ENCODE measurements at places on chromosomes 4 and X.

DNA sequence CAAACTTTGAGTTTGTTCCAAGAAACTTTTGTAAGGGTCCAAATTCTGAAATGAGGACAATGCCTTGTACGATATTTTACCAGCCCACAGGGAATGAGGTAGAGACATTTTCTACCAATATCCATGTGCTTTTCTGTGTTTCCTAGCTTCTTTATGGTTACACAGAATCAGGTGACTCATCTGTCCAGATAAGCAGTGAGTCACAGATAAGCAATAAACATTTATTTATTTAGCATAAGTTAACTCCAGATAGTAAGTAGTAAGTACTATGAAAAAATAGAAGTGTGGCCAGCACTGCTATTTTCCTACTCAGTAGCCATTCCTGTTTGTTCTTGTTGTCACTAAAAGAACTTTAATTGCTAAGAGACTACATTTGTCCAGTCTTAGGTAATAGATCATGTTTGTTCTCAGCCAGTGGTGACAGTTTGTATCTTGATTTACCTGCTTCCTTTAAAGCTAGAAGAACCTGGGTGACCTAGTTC is 7.4 kb downstream of the AFF1 start:
- no peak for DNase-seq

GRCh38 chr4:10096201-10096977 is 20.2 kb downstream of the WDR1 start:
- DNase-seq = peak; percentile 79

- DNase-seq = no peak
These were observed 30.2 kb upstream of the TSPAN5 start for GRCh38 chr4:98688411-98689290.

DNA sequence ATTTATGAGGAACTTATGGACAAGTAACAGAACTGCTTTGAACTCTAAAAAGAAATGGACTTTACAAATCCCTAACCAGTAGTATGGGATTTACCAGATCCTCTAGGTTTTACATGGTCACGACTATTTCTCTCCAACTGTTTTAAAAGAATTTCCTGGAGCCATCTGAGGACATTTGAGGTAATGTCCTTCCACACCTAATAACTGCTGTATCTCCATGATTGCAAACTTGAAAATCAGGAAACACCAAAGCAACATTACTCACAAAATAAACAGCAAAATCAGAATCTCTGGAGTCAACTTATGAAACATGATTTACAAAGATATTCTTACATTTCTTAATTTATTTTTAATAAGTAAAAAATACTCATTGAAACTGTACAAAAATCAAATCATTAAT is 58.0 kb downstream of the STAP1 start:
- DNase-seq = no peak

GRCh38 chr4:138646383-138646782 is 369.2 kb upstream of the NOCT start:
- DNase-seq = no peak

- DNase-seq = no peak
These were observed 96.7 kb upstream of the RAPGEF2 start for GRCh38 chr4:159006202-159006601.

DNA sequence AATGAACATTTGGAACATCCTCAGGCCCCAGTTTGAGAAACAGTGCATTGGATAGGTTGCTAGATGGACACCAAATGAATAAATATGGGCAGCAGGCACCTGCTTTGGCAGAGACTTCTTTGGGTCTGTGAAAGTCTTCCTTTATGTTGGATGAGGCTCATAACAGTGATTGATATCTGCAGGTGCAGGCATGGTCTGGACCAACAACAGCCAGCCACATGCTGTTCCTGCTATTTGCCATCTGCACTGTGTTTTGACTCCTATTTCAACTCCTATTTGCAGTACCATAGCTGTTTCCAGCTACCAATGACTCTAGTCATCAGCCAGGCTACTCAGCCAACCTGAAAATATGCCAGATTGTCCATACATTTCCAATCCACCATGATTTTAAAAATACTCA is 60.9 kb downstream of the ANAPC4 start:
- no peak for DNase-seq

DNA sequence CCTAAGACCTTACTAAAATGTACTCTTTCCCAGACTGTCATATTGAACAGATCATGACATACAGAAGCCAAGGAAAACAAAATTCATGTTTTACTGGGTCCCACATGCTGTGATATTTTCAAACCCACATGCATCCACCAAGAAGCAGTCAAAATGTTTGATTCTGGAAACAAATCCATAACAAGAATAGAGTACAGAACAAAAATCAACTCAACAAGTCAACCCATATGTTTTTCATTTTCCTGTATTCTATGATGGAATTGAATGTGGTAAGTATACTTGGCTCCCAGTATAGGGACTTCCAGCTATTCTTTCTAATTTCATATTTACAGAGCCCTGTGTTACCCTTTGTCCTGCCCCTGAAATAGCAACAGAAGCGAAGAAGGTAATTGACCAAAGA is 106.8 kb downstream of the COL25A1 start:
- no peak for DNase-seq

- no peak for DNase-seq
These were observed 151.6 kb downstream of the ARSF start for GRCh38 chrX:3192835-3193234.

- no peak for DNase-seq
These were observed 642.8 kb upstream of the DIPK2B start for GRCh38 chrX:45843518-45843917.

DNA sequence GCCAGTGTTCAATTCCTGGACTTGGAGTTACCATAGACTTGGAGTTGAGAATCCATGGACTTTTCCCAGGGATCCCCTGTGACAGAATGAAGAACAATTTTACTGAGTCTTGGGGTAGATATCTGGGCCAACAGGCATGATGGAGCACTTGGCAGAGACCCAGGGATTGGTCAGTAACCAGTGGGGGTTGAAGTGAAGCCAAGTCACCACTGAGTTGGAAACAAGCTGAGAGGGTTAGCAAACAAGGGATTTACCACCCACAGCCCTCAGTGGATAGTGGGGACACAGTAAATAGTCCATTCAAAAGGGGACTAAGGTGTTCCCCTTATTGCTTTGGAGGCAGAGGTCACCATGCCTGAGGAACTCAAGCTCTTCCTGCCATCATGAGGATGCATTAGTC is 281.7 kb downstream of the PPP1R2C start:
- no peak for DNase-seq

GRCh38 chrX:139930401-139930800 is 2.5 kb downstream of the ATP11C start:
- DNase-seq = no peak

DNA sequence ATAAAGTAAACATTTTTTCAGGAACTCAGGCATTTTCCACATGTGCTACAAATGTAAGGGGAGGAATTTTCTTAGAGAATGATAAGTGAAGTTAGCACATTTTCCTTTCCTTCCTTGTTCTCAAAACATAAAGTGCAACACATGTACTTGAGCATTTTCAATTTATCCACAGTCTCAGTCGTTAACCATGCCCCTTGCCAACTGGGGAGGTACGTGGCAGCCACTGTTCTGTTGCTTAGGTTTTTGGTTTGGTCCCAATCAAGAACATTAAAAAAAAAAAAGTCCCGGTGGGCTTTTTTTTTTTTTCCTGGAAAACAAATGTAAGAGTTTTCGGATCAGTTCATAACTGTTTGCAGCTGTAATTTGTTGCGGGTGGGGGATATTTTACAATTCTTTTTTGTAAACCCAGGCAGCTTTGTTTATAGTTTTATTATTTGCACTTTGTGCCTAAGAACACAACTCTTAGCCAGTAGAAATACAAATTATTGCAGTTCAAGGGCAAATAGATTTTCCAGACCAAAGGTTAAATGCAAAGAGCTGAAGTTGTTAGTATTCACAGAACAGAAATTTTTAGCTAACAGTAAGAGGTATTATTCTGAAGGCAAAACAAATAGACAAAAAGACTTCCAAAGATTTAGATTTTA is 112.1 kb upstream of the NAP1L5 start:
- no peak for DNase-seq

DNA sequence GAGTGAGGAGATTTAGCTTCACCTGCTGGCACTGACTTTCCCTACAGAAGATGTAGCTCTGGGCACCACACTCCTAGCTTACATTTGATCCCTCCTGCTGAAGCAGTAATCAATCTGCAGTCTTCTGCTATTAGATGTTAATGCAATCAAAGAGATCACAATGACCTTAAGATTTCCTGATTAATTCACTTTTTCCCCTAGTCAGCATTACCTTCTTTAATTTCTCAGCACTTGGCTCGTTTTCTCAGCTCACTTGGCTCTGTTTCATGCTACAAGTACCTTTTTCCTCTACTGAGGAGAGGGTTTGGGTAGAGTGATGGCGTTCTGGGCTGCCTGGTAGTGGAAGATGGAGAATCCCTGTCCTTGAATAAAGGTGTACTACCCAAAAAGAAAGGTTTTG is 113.0 kb upstream of the PAK3 start:
- DNase-seq = no peak

- DNase-seq = no peak
These were observed 556.0 kb upstream of the CPEB2 start for GRCh38 chr4:14446311-14446710.

GRCh38 chrX:48919360-48919841 is 577 bp upstream of the PIM2 start:
- no peak for DNase-seq

DNA sequence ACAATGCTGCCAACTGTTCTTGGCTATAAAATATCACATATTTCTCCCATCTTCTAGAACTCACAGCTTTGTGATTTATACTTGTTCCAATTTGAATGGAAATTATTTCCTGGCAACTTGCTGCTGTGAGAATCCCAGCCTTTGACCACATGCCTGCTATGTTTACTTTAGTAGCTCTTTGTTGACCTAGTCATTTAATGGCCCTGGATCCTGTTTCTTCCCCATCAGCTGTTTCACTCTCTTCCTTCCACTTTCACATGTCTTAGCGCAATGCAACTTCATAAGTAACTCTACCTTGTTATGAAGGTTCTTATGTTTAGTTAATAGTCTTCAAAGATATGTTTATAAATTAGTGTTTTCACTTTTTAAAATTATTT is 1973.6 kb upstream of the AGA start:
- DNase-seq = no peak

DNA sequence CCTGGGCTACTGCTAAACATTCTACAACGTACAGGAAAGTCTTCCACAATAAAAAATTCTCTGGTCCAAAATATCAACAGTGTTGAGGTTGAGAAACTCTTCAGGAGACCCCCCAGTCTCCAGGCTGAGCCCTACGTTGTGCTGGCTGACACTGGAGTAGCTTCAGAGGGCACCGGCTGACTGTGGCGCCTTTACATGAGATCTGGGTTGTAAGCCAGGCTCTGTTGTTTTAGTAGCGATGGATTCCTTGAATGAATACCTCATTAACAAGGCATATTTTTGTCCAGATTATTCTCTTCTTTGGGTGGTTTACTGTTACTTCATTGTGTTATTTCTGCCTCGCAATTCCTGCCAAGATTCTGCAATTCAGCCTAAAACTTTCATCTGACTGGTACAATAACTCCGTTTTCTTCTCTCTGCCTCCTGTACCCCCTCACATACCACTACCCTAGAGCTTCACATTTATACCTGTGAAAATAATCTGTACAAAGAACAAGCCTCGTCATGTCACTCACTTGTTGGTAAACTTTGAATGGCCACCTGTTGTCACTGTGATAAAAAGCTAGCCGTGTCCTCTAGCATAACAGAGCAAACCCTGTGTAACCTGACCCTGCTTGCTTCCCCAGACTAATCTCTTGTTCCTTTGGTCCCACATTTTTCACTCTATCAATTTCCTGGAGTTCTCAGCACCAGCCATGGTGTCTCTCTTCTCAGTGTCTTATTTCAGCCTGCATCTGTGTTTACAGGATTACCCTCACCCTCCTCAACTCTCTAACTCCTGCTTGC is 1476.1 kb upstream of the TENM3 start:
- no peak for DNase-seq

GRCh38 chr4:83011689-83012199 is 1.1 kb upstream of the LIN54 start:
- no peak for DNase-seq

- no peak for DNase-seq
These were observed 471.5 kb downstream of the SPRY1 start for GRCh38 chr4:123867910-123868587.

GRCh38 chr4:57764856-57765255 is 654.7 kb upstream of the IGFBP7 start:
- DNase-seq = no peak

- DNase-seq = no peak
These were observed 58.5 kb downstream of the STARD8 start for GRCh38 chrX:68705986-68706385.

- no peak for DNase-seq
These were observed 16.2 kb downstream of the ANXA5 start for GRCh38 chr4:121680571-121680970.

- no peak for DNase-seq
These were observed 139.8 kb downstream of the CDS1 start for GRCh38 chr4:84722720-84723119.

GRCh38 chr4:160136021-160136420 is 1033.1 kb downstream of the RAPGEF2 start:
- no peak for DNase-seq

DNA sequence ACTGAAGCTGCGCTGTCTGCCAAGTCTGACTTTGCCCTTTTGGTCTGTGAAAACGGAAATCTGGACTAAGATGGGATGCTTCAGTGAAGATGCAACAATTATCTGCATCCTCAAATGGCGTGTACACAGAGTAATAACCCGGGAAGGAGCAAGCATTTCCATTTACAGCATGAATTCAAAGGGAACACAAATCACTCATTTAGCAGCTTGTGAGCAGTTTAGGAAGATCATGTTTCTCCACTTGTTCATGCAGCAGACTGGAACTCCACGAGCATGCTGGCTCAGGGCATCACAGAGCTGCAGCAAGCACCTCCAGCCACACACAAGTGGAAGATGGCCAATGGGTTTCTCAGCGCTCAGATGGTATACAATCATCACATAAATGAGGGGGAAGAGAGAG is 175.5 kb downstream of the NLGN4X start:
- no peak for DNase-seq

- no peak for DNase-seq
These were observed 21.2 kb downstream of the TRIML1 start for GRCh38 chr4:188160406-188160805.

DNA sequence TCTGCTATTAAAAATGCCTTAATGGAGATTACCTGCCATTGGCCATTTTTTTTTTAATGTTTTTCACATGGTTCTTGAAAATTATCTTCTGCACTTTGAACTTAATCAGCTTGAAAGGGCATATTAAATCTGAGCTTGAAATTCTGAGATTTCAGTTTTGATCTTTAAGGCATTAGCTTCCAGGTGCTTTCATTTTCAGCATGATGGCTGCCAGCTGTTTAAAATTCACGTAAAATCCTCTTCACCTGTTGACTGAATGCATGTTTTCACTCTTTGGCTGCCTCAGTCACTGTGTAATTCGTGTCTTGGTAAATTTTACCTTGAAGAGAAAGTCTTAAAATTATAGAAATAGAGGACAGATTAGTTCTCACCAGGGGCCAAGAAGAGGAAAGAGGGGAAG is 39.6 kb downstream of the SMAD1 start:
- no peak for DNase-seq

GRCh38 chr4:143581331-143581946 is 67.9 kb downstream of the SMARCA5 start:
- DNase-seq = no peak

- DNase-seq = no peak
These were observed 13.4 kb upstream of the PAPSS1 start for GRCh38 chr4:107733431-107733925.
